ENCODE measurements at places on chromosomes 12 and 14.
A peak's percentile ranks its signal among the peaks of the same experiment; 100 is the strongest.

- DNase-seq: no peak
Measured at GRCh38 chr12:131681257-131681620, 29.7 kb upstream of the SFSWAP start.

GRCh38 chr14:105169776-105170655 is 1.4 kb upstream of the JAG2 start:
- no peak for DNase-seq

- no peak for DNase-seq
Measured at GRCh38 chr14:57755018-57755521, 110.8 kb downstream of the SLC35F4 start.

DNA sequence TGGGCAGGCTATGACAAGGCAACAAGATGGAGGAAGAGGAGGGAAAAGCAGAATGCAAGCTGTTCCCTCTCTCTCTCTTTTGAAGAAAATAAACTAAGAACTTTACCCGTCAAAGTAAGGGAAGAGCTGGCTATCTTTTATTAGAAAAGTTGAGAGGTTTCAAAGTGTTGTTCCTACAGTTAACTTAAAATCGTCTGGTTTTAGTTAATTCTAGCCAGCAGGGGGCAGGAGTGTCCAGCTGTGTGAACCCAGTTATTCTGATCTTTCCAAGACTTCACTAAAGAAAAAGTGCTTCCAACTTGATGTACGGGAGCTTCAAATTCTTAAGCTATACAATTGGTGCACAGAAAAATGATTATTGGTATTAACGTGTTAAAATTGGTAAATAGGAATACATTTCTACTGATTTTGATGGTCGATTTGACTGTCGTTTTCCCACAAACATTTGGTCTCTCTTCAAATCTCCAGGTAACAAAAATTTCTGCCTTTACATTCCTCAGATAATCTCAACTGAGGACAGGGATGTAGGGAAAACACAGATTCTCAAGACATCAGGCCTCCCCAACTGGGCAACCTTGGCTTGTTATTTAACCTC is 28.4 kb upstream of the MON2 start:
- peak; percentile 76 for DNase-seq

- DNase-seq: peak; percentile 13
Measured at GRCh38 chr12:53530920-53531319, 23.6 kb upstream of the NPFF start.

DNA sequence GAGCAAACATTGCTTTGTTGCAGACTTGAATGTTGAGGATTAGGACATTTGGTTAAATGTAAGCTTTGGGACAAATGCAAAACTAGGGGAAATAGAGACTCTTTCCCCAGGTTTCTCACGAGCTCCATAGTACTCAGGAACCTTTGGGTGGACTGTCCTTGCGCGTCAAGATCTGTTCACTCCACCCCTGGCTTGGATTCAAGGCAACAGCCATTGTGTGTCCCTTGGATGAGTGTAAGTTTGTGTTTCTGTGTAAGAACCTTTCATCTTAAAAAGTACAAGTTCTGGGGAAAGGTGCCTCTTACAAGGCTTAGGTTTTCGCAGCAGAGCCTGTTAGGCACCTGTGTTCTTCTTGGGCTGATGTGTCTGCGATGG is 3.7 kb downstream of the SUSD6 start:
- no peak for DNase-seq

DNA sequence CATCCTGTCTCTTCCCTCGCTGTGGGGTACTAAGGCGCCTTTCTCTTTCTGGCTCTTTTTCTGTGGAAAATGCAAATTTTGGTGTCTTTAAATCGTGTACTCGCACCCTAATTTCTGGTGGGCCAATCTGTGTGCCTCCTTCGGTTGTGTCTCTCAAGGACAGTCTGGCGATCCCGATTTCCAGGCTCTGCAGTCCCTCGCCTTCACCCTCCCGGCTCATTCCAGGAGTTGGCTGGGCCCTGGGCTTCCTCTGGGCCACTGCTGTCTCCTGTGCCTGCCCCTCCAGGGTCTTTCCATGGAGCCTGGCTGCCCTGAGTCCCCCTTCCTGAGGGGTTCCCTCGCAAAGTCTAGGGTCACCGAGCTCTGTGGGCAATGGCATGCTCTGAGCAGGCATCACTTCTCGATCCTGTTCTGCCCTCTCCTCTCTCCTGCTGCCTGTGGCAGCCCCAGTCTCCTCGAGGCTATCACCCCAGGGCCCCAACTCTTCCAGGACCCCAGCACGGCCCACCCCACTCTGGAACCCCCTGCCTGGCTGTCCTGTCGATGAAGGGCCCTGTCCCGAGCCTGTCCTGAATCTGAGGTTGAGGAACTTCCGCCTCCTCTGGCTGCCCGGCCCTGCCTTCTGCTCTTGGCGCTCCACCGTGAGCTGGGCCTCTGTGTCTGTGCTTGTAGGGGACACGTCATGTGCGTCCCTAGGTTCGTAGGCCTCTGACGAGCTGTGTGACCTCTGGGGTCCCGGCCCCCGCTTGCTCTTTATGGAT is 24.1 kb downstream of the AHNAK2 start:
- DNase-seq: no peak

DNA sequence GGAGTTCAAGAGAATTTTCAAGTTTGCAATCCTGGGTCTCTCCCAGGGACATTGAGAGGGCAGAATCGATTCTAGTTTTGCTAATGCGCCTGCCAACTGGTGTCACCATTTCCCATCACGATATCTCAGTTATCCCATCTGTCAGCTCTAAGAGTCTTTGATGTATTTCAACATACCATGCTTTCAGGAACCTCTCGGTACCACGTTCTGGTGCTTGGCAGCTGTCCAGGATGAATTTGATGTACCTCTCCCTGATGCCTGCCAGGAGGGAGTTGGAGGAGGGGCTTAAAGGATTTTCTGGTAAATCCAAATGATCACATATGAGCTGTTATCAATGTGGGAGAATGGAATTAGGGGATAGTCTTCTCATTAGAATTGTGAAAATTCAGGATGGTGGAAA is 332.5 kb downstream of the RGS6 start:
- DNase-seq: no peak

GRCh38 chr12:713281-713875 is 39.0 kb upstream of the WNK1 start:
- DNase-seq: no peak

- no peak for DNase-seq
Measured at GRCh38 chr12:89882792-89883191, 174.2 kb upstream of the ATP2B1 start.

DNA sequence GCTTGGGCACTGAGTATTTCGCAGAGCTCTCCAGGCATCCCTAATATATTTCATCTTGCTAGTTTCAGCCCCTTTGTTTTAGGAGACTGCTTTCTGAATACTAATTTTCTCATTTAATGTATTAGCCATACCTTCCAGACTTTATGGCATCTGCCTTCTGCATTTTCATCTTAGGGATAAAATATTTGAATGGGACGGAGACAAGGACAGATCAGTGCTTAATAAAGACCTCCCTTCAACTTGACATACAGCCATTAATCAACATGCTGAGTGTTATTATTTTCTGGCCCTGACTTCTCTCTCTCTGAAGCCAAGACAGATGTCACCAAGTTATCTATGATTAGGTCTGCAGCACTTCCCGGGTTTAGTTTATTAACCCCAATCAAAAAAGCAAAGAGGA is 42.4 kb downstream of the CACNA2D4 start:
- no peak for DNase-seq

- DNase-seq: no peak
Measured at GRCh38 chr12:51071663-51072062, 11.7 kb downstream of the CSRNP2 start.

- DNase-seq: peak; percentile 24
Measured at GRCh38 chr14:75979648-75980565, 1.9 kb downstream of the TGFB3 start.

- no peak for DNase-seq
Measured at GRCh38 chr12:65539023-65539422, 260.5 kb downstream of the MSRB3 start.

DNA sequence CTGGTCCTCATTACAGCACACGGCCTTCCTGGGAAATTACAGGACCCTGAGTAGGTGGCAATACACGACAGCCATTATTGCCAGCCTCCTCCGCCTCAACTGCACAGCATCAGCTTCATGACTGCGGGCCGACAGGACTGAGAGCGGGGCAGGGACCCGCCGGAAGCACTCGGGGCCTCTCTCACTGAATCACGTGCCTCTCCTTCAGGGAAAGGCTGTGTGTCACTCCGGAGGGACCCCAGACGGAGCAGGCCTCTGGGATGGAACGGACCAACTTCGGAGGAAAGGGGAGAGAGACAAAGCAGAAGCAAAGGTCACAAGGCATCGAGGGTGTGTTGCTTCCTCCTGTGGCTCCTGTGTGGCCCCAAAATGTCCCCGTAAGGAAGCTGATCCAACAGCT is 90.0 kb downstream of the RNF34 start:
- DNase-seq: no peak

GRCh38 chr12:119940897-119941296 is 48.1 kb upstream of the BICDL1 start:
- DNase-seq: peak; percentile 69

GRCh38 chr12:51108136-51108535 is 24.7 kb upstream of the CSRNP2 start:
- no peak for DNase-seq

DNA sequence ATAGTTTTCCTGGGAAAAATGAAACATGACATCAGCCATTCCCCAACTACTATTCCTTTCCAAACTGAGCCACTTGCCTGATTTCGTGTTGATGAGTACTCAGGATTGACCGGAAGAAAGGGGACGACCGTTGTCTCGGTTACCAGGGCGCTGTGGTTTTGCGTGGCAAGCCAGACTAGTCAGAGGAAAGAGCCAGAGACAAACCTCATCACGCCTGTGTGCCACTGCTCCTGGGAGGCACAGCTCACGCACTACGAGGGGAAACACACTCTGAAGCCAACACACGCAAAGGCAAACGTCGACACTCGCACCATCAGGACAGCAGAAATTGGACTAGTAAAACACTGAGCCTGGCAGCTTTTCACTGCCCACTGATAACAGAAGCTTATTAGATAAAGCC is 35.0 kb downstream of the GIT2 start:
- no peak for DNase-seq

- DNase-seq: no peak
Measured at GRCh38 chr14:68253160-68253780, 433.7 kb downstream of the RAD51B start.

DNA sequence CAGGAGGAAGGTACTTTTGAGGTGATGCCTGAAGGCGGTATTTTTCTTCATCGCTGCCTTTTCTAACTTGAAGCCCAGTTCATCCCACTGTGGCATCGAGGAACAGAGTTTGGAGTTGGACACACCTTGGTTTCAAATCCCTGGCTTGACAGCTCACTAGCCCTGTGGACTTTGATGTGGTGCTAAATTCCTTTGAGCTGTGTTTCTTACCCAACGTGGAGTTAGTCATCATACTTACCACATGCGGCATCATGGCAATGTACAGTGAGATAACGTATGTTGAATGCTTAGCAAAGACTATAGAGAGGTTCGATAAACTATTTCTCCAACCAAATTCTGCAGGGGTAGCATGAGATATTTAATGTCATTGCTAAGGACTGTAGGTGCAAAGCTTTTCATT is 3.4 kb downstream of the PLEKHG3 start:
- peak; percentile 72 for DNase-seq

DNA sequence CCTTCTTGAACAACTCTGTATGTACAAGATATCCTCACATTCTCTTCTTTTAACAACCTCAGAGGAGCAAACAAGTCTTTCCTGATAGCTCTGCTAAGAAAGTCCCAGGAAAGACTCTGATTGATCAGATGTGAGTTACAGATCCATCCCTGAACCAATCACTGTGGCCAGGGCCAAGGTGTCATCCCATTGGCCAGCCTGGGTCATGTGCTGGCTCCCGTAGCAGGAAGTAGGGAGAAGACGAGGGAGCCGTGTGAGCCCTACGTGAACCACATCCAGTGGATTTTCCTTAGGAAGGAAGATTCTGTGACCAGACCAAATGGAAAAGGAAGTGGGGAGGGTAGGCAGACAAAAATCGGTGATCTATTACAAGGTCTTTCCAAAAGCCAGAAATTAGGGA is 5.6 kb downstream of the P2RX7 start:
- DNase-seq: no peak

GRCh38 chr14:90487031-90487430 is 90.2 kb downstream of the CALM1 start:
- DNase-seq: peak; percentile 12

GRCh38 chr12:130764475-130765185 is 48.5 kb upstream of the RIMBP2 start:
- peak; percentile 30 for DNase-seq

- DNase-seq: no peak
Measured at GRCh38 chr12:127393465-127393864, 873.5 kb upstream of the TMEM132C start.

DNA sequence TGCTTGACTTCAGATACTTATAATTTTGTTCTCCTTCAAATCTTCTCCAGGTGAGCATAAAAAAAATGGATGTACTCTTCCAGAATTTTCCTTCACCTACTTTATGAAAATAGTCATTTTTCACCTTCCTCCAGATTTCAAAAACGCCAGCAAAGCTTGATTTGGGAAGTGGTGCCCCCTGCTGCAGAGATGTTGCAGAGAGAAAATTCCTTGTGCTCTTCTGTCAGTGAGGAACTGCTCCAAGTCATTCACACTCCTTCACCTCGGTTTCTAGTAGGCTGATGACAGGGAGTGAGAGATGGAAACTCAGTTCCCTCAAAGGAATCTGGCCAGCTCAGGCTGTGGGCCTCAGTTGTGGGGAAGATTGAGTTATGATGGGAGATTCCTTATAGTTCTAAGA is 24.2 kb upstream of the RNASE3 start:
- peak; percentile 8 for DNase-seq
